ENCODE measurements at places on chromosomes 4 and X.

- no peak for DNase-seq
These were observed 19.0 kb downstream of the IQSEC2 start for GRCh38 chrX:53262189-53262917.

DNA sequence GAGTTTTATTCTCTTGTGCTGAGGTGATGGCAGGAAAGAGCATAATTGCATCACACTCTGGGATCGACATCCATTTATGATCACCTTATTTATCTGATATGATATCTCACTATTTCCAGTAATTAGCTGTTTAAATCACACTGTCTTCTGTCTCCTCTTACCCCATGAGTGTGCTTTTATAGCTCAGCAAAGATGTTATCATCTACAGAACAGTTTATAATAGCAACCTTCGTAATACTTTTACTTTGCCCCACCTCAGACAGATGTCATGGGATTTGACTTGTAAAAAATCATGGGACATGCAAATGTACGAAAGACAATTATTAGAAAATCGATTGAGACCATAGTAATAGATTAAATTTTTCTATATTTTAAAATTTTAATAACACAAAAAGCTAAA lies 1122.3 kb upstream of the PCDH10 start:
- DNase-seq: no peak

DNA sequence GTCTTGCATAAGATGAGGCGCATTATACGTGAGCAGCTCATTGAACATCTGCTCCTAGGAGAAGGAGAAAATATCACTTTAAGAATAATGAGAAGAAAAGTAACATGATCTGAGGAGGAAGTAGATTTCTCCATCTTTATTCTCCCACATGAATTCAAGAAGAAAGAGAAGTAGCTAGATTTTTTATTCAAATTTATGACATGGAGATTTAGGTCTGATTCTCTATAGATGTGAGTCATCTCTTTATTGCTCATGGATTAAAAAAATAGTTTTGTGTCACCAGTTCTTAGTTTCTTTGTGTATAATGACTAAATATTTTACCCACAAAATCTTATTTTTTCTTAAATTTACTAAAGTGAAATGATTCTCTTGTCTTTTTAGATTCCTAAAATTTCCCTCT lies 40.4 kb downstream of the HPGDS start:
- DNase-seq: no peak

GRCh38 chr4:163092093-163092492 lies 74.6 kb downstream of the NAF1 start:
- no peak for DNase-seq

GRCh38 chr4:141081921-141082395 lies 51.3 kb downstream of the RNF150 start:
- no peak for DNase-seq

DNA sequence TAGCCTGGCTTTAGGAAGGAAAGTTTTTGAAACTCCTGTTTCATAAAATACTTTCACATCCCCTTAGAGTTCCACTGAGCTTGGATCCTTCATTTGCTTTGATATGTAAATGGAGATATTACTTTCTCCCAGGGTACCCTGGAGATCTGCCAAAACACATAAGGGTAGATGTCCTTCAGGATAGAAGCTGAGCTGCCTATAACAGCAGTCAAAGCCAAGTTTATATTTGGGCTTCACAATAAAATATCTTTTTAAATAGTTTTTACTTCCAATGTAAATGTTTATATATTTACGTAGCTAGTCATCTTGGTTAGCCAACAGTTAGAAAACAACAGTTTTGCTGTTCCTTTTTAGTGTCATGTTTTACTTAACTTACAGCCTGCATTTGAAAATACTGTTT lies 742.3 kb upstream of the POU3F4 start:
- DNase-seq: no peak

DNA sequence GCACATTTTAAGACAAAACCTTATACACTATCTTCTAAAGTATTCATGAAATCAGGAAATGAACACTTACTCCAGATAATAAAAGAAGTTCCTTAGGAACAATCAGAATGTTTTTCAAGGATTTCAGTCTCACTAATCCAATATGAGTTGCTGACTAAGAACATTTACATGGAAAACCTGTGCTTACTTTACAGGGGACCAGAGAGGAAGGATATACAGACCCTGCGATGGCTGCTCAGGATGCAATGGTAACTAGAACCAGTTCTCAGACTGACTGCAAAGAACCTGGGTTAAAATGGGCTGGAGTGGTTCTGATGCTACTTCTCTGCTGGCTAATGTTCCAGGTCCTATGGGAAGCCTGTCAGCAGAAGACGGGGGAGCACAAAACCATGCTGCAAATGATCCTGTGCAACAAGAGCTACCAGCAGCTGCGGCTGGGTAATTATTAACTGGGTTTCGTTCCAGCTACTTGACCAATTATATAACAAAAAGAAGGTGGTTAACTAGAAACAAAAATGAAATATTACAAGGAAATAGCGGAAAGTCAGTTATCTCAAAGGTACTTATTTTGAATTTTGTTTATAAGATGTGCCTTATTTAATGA lies 85.3 kb downstream of the ANXA10 start:
- DNase-seq: no peak

- DNase-seq: no peak
These were observed 5.5 kb upstream of the IRAK1 start for GRCh38 chrX:154025230-154025629.

DNA sequence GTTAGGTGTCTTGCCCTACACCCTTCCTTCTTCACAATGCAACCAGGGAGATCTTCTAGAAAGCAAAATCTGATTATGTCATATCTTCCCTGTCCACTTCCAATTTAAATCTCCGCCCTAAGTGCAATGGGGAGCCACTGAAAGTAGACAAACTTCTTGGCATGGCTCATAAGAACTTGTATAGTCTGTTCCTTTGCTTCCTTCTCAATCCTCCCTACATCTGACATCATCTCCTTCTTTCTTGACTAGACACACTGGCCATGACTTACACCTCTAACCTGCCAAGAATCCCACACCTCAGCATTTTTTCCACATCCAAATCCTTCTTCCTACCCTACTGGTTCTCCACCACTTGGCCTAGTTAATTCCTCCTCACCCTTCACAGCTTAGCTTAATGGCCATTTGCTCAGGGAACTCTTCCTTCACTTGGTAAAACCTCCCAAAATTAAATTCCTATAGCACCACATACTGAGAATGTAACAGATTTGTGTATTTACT lies 55.1 kb downstream of the NCAPG start:
- DNase-seq: no peak

DNA sequence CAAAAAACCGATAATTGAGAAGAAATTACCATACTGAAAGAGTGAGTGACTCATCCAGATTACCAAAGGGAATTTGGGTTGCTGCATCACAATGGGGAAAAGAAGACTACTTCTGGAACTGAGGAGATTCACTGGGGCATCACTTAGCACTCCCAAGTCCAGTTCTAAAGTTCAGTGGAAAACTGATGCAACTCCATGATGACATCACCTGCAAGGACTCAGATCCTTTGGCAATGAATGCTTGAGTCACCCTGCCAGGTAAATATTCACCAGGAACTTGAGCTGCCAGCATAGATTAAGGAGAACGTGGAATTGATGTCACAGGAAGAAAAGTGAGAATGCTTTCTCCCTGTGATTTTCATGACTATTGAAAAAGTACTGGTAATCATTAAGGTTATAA lies 32.0 kb upstream of the SMIM10L2A start:
- no peak for DNase-seq
